ENCODE measurements at places on chromosomes 1 and 21.

- H3K4me1 ChIP-seq: no peaks in the 10 kb centered on the region
- DNase-seq: no peak
- H3K36me3 ChIP-seq: no peaks in the 10 kb centered on the region
- H3K27me3 ChIP-seq: peaks cover 19% of the 10 kb centered on the region
- H3K27ac ChIP-seq: no peak overlapping the region
- H3K4me3 ChIP-seq: no peak overlapping the region
Observed at GRCh38 chr1:87424541-87424940, 95.9 kb downstream of the LMO4 start.

- DNase-seq: no peak
- H3K36me3 ChIP-seq: peaks cover 19% of the 10 kb centered on the region
- H3K4me1 ChIP-seq: peaks cover 39% of the 10 kb centered on the region
- H3K27ac ChIP-seq: no peak overlapping the region
- no peaks in the 10 kb centered on the region for H3K27me3 ChIP-seq
- no peak overlapping the region for H3K4me3 ChIP-seq
Observed at GRCh38 chr1:112937495-112937894, 18.5 kb downstream of the SLC16A1 start.

DNA sequence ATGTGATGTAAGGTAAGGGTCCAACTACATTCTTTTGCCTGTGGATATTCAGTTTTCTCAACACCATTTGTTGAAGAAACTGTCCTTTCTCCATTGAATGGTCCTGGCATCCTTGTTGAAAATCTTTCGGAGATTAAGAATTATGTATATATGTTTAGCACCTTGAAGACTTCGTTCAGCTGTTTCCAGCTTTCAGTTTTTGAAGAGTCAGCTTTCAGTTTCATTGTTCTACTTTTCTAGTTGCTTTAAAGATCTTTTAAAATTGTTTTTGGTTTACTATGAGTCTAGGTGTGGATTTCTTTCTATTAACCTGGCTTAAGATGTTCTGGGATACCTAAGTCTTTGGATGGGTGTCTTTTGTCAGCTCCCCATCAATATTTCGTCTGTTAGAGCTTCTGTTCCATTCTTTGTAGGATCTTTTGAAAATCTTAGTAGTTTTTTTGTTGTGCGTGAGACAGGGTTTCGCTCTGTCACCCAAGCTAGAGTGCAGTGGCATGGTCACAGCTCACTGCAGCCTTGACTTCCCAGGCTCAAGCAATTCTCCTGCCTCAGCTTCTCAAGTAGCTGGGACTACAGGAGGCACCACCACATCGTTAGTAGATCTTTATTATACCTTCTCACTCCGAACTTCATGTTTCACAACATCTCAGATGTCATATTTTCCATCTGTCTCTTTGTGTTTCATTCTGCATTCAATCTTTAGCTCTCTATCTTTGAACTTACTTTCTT lies 353.5 kb upstream of the B3GALT2 start:
- peak overlapping the region; percentile 70 for H3K4me3 ChIP-seq
- peaks cover 51% of the 10 kb centered on the region for H3K4me1 ChIP-seq
- peak overlapping the region; percentile 94 for H3K27ac ChIP-seq
- H3K27me3 ChIP-seq: no peaks in the 10 kb centered on the region
- peaks cover 18% of the 10 kb centered on the region for H3K36me3 ChIP-seq

GRCh38 chr1:183039985-183040447 lies 16.8 kb downstream of the LAMC1 start:
- no peak for DNase-seq
- no peaks in the 10 kb centered on the region for H3K36me3 ChIP-seq

DNA sequence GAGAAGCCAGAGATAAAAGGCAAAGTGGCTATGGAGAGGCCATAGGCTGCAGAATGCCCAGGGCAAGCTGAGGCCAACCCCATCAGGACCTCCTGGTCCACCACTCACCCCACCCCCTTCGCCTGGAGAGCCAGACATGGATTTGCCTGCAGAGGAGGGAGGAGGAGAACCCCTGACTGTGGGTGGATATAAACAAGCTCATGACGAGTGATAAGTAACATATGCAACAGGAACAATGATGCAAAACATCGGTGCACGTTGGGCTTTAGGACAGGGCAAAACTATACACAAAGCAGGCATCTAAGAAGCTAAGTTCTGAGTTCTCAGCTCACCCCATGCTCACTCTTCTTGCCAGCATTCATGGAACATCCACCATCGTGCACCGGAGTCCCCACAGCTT lies 150.3 kb downstream of the ETS2 start:
- H3K4me1 ChIP-seq: peaks cover 63% of the 10 kb centered on the region
- H3K4me3 ChIP-seq: no peak overlapping the region

- peaks cover 4% of the 10 kb centered on the region for H3K36me3 ChIP-seq
- no peak for DNase-seq
- H3K4me1 ChIP-seq: no peaks in the 10 kb centered on the region
- no peak overlapping the region for H3K27ac ChIP-seq
- H3K4me3 ChIP-seq: no peak overlapping the region
Observed at GRCh38 chr1:180117764-180118116, 36.9 kb upstream of the QSOX1 start.

DNA sequence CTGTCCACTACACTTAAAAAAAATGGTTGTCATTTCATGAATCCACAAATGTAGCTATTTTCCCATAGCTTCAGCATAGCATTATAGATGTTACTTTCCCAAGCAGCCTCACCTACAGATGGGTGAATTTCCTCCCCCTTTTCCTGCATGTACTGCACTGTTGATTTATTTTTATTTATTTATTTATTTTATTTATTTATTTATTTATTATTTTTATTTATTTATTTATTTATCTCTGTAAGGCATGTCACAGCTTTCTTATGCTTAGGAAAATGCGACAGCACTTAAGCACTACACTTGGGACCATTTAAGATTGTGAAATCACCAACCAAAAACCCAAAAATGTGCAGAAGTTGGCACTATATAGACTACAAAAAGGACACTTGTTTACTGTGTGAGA lies 4.9 kb downstream of the CD1A start:
- no peak overlapping the region for H3K27ac ChIP-seq
- no peak overlapping the region for H3K4me3 ChIP-seq
- H3K36me3 ChIP-seq: no peaks in the 10 kb centered on the region

GRCh38 chr1:178031856-178032320 lies 62.0 kb upstream of the RASAL2 start:
- H3K4me1 ChIP-seq: no peaks in the 10 kb centered on the region
- DNase-seq: no peak
- H3K27ac ChIP-seq: no peak overlapping the region
- H3K4me3 ChIP-seq: no peak overlapping the region
- H3K27me3 ChIP-seq: peaks cover 2% of the 10 kb centered on the region

GRCh38 chr1:154744352-154745035 lies 125.6 kb downstream of the KCNN3 start:
- DNase-seq: no peak
- no peak overlapping the region for H3K27ac ChIP-seq
- H3K4me3 ChIP-seq: no peak overlapping the region
- H3K36me3 ChIP-seq: no peaks in the 10 kb centered on the region

DNA sequence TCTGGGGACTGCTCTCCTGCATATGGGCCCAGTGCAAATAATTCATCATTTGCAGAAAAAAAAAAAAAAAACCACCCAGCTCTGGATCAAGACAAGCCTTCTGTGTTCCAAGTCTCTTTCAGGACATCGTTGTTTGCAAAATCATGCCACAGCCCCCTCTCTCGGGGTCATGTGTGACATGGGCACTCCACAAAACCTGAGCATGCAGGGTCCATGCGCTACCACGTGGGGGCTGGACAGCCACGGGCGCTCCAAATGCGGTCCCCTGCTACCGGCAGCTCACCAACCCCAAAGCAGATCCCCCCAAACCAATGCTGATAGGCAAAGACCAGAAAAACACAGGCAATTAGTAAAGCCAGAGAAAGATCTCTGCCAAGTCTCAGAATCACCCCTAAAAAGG lies 17.6 kb downstream of the NPHP4 start:
- H3K4me1 ChIP-seq: peaks cover 7% of the 10 kb centered on the region
- H3K4me3 ChIP-seq: no peak overlapping the region

DNA sequence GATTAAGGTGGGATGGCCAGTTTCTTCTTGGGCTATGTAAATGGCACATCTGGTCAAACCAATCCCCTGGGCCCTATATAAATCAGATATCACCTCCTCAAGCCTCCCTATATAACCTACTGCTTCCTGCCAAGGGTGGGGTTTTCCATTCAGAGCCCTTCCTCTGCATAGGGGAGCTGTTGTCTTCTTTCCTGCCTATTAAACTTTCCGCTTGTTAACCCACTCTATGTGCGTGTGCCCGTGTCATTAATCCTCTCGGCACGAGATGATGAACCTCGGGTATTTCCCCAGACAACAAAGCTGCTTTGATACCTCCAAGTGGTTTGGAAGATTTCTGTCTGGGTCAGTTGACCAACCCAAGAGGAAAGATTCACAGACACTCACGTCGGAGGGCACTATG lies 19.3 kb upstream of the SERTAD4 start:
- no peaks in the 10 kb centered on the region for H3K36me3 ChIP-seq
- no peak overlapping the region for H3K27ac ChIP-seq
- no peaks in the 10 kb centered on the region for H3K4me1 ChIP-seq

GRCh38 chr1:31215065-31215570 lies 24.6 kb downstream of the NKAIN1 start:
- H3K36me3 ChIP-seq: no peaks in the 10 kb centered on the region
- H3K4me3 ChIP-seq: no peak overlapping the region
- peaks cover 3% of the 10 kb centered on the region for H3K27me3 ChIP-seq

GRCh38 chr21:31140676-31141075 lies 102.4 kb upstream of the KRTAP19-8 start:
- peaks cover 30% of the 10 kb centered on the region for H3K4me1 ChIP-seq
- H3K27ac ChIP-seq: peak overlapping the region; percentile 28
- H3K4me3 ChIP-seq: no peak overlapping the region
- no peak for DNase-seq
- H3K27me3 ChIP-seq: no peaks in the 10 kb centered on the region

DNA sequence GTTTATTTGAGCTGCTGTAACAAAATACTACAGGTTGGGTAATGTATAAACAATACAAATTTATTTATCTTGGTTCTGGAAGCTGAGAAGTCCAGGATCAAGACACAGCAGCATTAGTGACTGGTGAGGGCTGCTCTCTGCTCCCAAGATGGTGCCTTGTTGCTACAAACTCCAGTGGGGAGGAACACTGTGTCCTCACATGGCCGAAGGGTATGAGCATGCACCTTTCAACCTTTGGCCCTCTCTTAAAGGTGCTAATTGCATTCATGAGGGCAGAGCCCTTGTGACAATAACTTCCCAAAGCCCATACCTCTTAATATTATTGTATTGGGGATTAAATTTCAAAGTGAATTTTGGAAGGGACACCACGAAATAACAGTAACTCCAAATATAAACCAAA lies 55.3 kb upstream of the ATP1B1 start:
- H3K27me3 ChIP-seq: peaks cover 12% of the 10 kb centered on the region
- H3K27ac ChIP-seq: no peak overlapping the region
- H3K36me3 ChIP-seq: no peaks in the 10 kb centered on the region
- peaks cover 41% of the 10 kb centered on the region for H3K4me1 ChIP-seq

DNA sequence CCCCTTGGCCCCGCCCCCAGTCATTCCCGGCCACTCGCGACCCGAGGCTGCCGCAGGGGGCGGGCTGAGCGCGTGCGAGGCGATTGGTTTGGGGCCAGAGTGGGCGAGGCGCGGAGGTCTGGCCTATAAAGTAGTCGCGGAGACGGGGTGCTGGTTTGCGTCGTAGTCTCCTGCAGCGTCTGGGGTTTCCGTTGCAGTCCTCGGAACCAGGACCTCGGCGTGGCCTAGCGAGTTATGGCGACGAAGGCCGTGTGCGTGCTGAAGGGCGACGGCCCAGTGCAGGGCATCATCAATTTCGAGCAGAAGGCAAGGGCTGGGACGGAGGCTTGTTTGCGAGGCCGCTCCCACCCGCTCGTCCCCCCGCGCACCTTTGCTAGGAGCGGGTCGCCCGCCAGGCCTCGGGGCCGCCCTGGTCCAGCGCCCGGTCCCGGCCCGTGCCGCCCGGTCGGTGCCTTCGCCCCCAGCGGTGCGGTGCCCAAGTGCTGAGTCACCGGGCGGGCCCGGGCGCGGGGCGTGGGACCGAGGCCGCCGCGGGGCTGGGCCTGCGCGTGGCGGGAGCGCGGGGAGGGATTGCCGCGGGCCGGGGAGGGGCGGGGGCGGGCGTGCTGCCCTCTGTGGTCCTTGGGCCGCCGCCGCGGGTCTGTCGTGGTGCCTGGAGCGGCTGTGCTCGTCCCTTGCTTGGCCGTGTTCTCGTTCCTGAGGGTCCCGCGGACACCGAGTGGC lies at the start of gene SOD1:
SOD1 (plus strand) TSS at position 158 of the 723 bp plus-strand sequence; CDS start at position 235, 77 bp downstream.
- peaks cover 48% of the 10 kb centered on the region for H3K36me3 ChIP-seq
- no peaks in the 10 kb centered on the region for H3K27me3 ChIP-seq
- peak within 1 kb of the TSS; percentile 98 for H3K27ac ChIP-seq
- peak; percentile 96 for DNase-seq

GRCh38 chr1:109185357-109185756 lies 28.4 kb upstream of the SARS1 start:
- H3K36me3 ChIP-seq: no peaks in the 10 kb centered on the region
- no peak overlapping the region for H3K27ac ChIP-seq
- no peak for DNase-seq

DNA sequence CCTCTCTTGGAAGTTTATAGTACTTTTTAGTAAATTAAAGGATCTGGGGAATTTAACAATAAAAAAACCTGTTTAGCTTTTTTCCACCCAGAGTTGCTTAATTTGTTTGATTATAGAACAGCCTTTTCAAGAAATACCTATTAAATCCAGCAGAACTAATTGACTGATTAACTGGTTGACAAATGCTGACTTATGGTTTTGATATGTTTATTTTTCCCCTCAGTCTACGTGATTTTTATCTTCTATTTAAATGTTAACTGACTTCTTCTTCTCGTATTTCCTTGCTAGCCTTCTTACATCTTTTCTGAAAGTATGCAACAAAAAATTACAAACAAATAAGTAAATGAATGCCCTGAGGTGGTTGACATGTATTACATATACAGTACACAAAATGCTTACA lies 302.9 kb upstream of the SPAG17 start:
- no peaks in the 10 kb centered on the region for H3K36me3 ChIP-seq
- H3K4me1 ChIP-seq: no peaks in the 10 kb centered on the region
- no peak for DNase-seq
- H3K4me3 ChIP-seq: no peak overlapping the region
- no peak overlapping the region for H3K27ac ChIP-seq
- no peaks in the 10 kb centered on the region for H3K27me3 ChIP-seq

DNA sequence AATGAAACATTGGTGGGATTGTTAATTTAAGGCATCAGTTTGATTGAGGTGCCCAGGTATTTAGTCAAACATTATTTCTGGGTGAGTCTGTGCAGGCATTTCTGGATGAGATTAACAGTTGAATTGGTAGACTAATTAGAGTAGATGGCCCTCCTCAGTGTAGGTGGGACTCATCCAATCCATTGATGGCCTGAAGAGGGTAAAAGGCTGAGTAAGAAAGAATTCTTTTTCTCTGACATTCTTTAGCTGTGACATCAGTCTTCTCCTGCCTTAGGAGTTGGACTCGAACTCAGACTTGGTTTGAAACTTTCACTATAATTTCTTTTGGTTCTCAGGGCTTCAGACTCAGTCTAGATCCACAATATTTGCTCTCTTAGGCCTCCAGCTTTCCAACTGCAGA lies 59.6 kb upstream of the ADAMTS5 start:
- no peak for DNase-seq
- H3K36me3 ChIP-seq: no peaks in the 10 kb centered on the region
- H3K4me1 ChIP-seq: no peaks in the 10 kb centered on the region
- H3K27me3 ChIP-seq: no peaks in the 10 kb centered on the region
- no peak overlapping the region for H3K4me3 ChIP-seq

All from activated T-helper 2 cell treated with anti-CD3 and anti-CD28 coated beads, Interferon-gamma antibody, Interleukin-2, Interleukin-4, amounts not matched to agents 10 μg/mL and 5 μg/mL and 100 μg/mL, durations not matched to agents 14 hours and 24 hours and 36 hours (primary cell).